ENCODE measurements at places on chromosomes 6 and 20. TPM values are rescaled to one million over a fixed set of nuclear protein-coding genes. Genes with fewer than 3 reads are reported as not detected.
A peak's percentile ranks its signal among the peaks of the same experiment; 100 is the strongest.

CAP2 gene
- total RNA-seq = 5.3 TPM

MACROD2 gene
- not detected for total RNA-seq

RAB5IF gene
- total RNA-seq = 192 TPM

HRH3 gene
- total RNA-seq = not detected

CHMP4B gene
- 87.4 TPM for total RNA-seq

IPCEF1 gene
- not detected for total RNA-seq

ID1 gene
- 1,330 TPM for total RNA-seq

TMC2 gene
- not detected for total RNA-seq

GHRH gene
- not detected for total RNA-seq

COL19A1 gene
- not detected for total RNA-seq

- no peak for DNase-seq
Observed at GRCh38 chr20:41547221-41547620, 71.0 kb downstream of the CHD6 start.

- no peak for DNase-seq
Observed at GRCh38 chr6:142300758-142301650, 803 bp upstream of the ADGRG6 start.

- DNase-seq = no peak
Observed at GRCh38 chr20:13159889-13160288, 61.2 kb upstream of the ISM1 start.

GRCh38 chr20:2713285-2713684 is 20.7 kb downstream of the EBF4 start:
- DNase-seq = no peak

- DNase-seq = no peak
Observed at GRCh38 chr20:63032861-63033793, 26.4 kb upstream of the BHLHE23 start.

- peak; percentile 41 for DNase-seq
Observed at GRCh38 chr20:46013829-46014516, 5.3 kb downstream of the MMP9 start.

GRCh38 chr6:53611889-53612288 is 53.7 kb downstream of the KLHL31 start:
- no peak for DNase-seq

GRCh38 chr6:44131892-44132291 is 4.5 kb downstream of the TMEM63B start:
- DNase-seq = no peak

DNA sequence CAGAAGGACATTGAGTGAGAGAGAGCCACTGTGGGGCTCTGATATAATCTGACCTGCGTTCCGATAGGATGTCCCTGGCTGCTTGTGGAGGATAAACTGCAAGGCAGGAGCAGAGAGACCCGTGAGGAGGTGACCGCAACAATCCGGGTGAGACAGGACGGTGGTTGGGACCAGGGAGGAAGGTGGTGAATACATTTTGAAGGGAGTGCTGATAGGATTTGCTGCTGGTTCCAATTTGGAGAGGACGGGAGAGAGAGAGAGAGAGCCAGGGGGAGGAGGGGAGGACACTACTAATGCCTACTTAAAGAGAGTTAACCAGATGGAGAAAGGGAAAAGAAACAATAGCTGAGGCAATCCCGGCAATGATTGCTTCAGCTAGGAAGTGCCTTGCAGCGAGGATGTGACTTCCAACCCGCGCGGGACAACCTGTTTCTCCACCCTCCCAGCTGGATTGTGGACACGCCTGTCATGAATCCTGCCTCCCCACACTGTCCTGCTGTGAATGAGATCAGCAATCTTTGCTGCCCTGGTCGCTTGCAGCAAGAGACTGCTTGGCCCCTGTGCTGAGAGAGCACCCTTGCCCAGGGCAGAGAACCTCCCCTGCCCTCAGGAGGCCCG is 199.0 kb upstream of the KCNG1 start:
- peak; percentile 59 for DNase-seq

DNA sequence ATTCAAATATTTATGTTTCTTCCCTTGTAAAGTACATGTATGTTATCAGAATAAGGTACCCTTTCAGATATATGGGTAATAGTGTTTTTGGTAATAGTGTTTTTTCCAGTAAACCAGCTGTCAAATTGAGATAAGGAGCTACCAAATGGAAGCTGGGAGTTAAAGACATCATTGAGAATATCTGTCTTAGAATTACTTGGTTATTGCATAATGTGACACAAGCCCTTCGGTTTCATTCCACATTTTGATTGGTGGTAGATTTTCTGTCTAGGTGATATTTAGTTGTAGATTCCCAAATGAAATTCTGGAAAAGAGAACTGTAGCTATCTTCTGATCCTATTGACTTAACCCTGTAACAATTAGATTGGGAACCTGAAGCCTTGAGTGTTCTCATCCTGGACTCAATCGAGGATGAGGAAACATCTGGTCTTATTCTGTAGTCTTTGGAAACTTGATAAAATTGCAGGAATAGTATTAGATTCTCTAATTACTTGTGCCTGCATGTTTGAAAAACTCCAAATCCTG is 75.1 kb upstream of the SYNJ2 start:
- no peak for DNase-seq

DNA sequence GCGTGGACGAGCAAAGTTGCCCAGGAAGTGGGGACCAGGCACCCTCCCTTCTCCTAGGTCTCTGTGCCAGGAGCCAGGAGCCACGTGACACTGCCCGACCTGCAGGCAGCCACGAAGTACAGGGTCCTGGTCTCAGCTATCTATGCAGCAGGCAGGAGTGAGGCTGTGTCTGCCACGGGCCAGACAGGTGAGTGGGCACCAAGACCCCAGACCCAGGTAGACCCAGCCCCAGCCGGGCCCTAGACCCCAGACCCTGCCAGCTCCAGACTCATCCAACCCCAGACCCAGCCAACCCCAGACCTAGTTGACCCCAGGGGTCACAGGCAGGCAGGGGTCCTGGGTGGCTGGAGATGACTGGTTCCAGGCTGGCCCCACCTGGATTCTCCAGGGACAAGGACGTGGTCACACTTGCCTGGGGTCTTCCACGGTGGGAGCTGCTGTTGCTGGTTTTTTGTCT is 21.1 kb downstream of the COL20A1 start:
- no peak for DNase-seq

GRCh38 chr20:40268321-40269075 is 420.5 kb downstream of the MAFB start:
- no peak for DNase-seq

GRCh38 chr6:158255989-158256601 is 56.2 kb upstream of the TULP4 start:
- DNase-seq = peak; percentile 40

DNA sequence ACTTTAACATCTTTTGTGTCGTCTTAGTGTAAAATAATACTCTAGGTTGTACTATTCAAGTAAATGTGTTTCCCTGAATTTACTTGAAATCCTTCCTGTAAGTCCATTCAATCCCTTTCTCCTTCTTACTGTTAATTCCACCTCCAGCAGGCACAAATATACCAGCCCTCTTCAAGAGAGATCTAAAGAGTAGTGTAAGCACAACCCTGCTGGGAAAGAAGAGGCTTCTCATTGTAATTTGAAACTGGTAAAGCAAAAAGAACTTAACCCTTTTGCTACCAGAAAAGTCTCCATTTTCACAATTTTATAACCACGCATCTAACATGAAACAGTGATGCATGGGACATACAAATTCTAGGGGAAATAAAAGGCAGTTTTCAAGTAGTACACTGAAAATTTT is at the start of gene BMP5:
Gene BMP5 (minus strand): TSS at position 191 of the 400 bp plus-strand sequence. CDS start 725 bp downstream, outside the sequence.
- no peak for DNase-seq

DNA sequence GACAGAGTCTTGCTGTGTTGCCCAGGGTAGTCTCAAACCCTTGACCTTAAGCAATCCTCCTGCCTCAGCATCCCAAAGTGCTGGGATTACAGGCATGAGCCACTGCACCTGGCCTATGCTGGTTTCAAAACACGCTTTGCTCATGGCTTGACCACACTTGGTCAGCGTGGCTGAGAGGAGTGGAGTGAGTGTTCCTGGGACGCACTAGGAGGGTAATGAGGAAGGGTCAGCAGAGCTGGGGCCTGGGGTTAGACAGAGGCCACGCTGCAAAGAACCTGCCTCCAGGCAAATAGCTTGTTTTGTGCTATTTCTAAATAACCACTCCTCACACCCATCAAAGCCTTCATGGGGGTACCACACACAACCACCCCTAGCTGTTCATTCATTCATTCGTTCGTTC is 77.9 kb upstream of the TOX2 start:
- DNase-seq = no peak

- DNase-seq = no peak
Observed at GRCh38 chr6:150425508-150425907, 56.7 kb downstream of the IYD start.

- peak; percentile 98 for DNase-seq
Observed at GRCh38 chr6:12060780-12061609, 48.9 kb downstream of the HIVEP1 start.

- DNase-seq = no peak
Observed at GRCh38 chr6:111958534-111958933, 85.3 kb upstream of the FYN start.

- DNase-seq = no peak
Observed at GRCh38 chr20:14910126-14910525, 572.7 kb upstream of the FLRT3 start.

DNA sequence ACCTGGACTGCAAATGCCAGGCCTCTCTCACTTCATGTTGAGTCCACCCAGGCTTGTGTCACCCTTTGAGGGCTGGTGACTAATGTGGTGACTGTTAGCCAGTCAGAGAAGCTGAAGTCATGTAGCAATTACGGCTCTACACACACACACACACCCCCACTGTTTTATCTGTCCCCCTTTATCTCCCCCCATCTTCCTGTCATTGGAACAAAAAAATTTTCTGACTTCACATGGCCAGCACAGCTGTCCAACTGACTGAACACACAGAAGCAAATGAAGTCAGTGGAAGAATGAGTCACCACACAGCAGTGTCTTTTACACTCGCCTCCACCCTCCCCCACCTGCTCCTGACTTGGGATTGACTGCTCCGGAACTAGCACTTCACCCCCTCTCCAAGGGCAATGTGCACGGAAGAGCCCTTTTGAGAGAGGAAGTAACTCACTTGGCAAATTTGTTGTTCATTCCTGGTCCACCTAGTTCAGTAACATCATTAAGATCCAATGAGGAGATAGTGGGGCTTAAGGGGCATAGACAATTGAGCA is 198.0 kb downstream of the RNF144B start:
- no peak for DNase-seq

DNA sequence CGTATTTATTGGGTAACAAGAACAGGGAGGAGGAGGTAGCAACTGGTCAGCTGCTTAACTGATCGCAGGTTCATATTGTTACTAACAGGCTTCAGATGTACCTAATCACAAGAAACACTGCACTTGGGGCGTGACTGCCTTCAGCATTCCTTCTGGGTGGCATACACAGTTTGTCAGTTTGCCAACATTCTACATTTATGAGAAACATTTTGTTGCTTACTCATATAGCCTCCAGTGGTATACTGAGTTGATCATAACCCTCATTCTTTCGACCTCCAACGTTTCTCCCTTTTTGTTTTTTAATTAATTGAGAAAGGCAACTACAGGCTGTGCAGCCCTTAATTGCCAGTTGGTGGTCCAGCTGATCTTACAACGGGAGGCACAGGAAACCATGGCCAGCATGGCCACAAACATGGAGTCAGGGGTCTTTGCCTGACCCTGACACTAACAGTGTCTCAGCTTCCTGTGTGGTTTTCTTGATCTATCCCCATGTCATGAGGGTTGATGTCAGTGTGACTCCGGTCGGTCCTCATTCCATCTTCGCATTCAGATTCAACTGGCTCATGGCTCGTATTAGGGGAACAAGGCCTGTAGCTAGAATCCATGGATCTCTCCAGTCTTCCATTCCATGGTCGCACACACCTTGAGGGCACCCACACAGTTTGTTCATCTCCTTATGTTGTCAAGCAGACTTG is 9.4 kb downstream of the EPB41L2 start:
- no peak for DNase-seq

- DNase-seq = no peak
Observed at GRCh38 chr6:35064757-35065440, 76.2 kb downstream of the TCP11 start.

DNA sequence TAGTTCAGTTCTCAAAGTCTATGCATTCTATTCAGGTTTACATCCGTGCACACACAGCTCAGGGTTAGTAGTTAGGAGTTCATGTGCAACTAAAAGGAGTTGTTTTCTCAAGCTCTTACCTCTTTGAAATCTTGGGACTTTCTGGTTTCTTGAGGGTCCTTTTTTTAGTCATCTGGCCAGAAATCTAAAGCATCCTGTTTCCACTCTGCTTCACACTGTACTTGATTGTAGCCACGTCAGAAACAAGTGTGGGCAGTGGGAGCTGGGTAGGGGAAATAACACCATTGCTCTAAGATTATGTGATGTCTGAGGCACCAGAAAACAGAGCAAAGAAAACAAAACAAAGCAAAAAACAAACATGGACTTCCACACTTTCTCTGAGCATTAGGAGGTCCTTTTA is 58.3 kb downstream of the HDGFL1 start:
- no peak for DNase-seq

- no peak for DNase-seq
Observed at GRCh38 chr20:50267041-50267865, 76.6 kb downstream of the CEBPB start.

- DNase-seq = peak; percentile 86
Observed at GRCh38 chr6:1255636-1256365, 56.1 kb upstream of the FOXQ1 start.

GRCh38 chr6:53985366-53985765 is 125.9 kb upstream of the MLIP start:
- no peak for DNase-seq

DNA sequence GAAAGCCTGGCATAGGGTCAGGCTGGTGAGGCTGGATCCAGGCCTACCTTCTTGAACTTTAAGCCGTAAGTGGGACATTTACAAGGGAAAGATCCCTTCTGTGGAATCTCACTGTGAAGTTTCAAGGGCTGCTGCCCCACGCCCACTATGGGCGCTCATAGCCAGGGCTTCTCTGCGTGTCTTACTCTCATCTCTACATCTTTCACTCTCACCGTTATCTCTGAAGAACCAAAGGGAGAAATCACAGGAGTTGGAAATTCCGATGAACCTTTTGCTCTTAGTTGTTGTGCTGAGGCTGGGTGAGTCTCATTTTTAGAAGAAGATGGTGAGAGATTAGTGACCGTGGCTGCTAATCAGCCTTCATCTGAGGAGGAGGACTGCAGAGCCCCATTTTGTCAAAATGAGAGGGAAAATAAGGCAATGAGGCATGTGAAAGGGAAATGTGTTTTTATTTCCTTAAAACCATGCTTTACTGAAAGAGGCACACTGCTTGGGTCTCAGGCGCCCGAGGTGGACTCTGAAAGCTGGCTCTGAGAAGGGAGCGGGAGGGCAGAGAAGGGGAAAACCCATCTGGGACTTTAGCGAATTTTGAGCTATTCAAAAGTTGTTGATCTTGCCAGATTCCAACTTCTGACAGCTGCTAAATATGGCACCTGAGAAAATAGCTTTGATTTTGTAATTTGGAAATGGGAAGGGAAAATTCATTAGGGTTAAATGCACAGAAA is 301.5 kb downstream of the CLIC5 start:
- no peak for DNase-seq

- DNase-seq = no peak
Observed at GRCh38 chr6:11705483-11705882, 73.1 kb downstream of the ADTRP start.
